ENCODE measurements at places on chromosomes 7 and 10.

DNA sequence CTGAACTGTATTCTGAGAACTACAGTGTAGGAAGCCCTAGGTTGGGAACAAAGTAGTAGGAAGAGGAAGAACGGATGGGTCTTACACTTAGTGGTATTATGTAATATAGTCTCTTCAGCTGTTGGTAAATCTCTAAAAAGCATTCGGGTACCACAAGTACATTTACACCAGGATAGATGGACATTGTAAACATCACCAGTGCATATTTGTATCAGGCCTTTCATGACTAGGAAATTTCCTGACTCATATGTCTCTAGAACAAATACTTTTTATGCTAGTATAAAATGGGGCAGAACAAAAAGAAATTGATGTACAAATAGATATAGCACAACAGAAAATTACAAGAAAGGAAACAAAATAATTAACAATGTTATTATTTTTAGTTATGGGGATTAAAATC is 21.5 kb upstream of the OR6B1 start:
- DNase-seq, result no peak

GRCh38 chr10:92240289-92241157 is 50.4 kb downstream of the CPEB3 start:
- DNase-seq, result peak; percentile 79

GRCh38 chr7:139523199-139523941 is at the start of gene CLEC2L:
Gene CLEC2L, plus strand, starts transcription at chr7:139523685. Its CDS starts 243 bp downstream, at chr7:139523928.
- peak; percentile 18 for DNase-seq

GRCh38 chr7:133118261-133118660 is 36.4 kb upstream of the CHCHD3 start:
- DNase-seq, result no peak

DNA sequence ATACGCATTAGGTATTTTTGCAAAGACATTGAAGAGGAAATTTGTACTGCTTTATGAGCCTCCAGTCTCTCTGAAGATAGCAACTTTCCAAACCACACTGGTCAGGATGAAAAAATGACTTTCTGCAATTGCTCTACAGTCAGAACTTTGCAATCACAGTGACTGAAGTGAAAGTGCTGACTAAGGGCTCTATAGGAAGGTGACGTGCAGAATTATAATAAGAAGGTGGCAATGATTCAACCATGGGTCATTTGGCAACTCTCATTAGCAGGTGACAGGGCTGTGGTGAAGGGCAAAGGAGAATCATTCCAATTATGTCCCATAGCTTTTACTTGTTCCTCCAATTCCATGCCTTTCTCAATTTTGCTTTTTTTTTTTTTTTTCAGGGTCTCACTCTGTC is 311.0 kb downstream of the ANKRD30A start:
- no peak for DNase-seq

GRCh38 chr7:16397501-16398145 is 23.7 kb downstream of the CRPPA start:
- no peak for DNase-seq

DNA sequence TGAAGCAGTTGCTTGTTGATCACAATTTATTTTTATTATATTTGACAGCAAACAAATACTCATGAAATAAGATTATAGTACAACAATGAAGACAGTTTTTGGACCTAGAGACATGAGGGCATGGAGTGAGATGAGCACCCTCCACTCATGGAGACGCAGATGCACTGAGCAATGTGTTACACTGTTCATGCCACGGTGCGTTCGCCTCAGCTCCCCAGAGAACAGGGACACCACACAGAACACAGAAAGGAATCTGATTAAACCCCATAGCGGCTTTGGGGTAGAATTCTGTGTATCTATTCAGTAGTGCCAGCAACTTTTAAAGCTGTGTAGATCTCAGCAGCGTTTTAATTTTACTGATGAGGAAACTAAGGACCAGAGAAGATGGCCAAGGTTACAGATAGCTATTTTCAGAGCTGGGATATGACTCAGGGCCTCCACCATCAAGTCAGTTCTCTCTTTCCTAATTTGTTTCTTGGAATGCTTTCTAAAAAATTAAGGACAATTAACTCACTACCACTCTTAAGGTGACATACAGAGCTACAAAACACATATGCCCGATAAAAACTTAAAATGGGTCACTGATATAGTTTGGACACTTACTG is 33.6 kb downstream of the FAM25A start:
- DNase-seq, result no peak

GRCh38 chr7:158910254-158911053 is 54.1 kb downstream of the DYNC2I1 start:
- no peak for DNase-seq

Data from A673 (cell line).